ENCODE measurements at places on chromosomes 16 and 17. TPM values are rescaled to one million over a fixed set of nuclear protein-coding genes. Genes with fewer than 3 reads are reported as not detected.

DNA sequence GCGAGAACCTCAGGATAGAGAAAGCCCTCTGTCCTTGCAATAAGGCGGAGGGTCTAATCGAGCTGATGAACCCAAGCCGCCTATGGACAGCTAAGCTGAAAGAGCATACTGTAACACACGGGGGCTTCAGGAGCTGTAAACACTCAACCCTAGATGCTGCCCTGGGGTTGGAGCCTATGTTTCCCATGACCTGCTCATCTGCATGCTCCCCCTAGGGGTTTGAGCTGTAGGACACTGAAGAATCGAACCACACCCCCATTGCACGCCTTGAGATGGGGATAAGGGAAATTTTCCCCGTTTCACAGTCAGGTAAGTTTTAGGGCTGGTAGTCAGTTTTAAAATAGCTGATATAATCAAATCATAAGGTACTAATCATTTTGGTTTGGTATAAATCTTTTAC is 675.6 kb upstream of the CDH8 start:
- no peak for DNase-seq
- no peaks in the 10 kb centered on the region for H3K27me3 ChIP-seq
- H3K36me3 ChIP-seq, result no peaks in the 10 kb centered on the region
- no peak overlapping the region for H3K27ac ChIP-seq
- H3K4me3 ChIP-seq, result no peak overlapping the region

DNA sequence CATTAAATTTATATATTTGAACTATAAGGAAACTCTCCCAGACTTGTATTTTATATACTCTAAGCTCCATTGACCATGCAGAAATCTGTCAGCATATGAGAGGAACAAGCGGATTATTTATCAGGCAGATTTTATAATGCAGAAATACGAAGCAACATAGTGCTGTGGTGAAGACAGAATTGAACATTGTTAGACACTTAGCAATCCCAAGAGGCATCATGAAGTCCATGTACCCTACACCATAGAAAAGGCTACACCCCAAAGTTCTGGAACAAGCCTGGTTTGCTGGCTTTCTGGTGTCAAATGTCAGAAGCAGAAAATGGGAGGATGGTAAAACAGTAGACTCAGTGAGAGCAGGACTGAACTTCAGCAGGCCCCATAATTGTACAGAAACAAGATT is 241.1 kb downstream of the PRKCA start:
- DNase-seq, result no peak
- no peak overlapping the region for H3K27ac ChIP-seq
- no peak overlapping the region for H3K4me3 ChIP-seq

- DNase-seq, result no peak
- H3K4me3 ChIP-seq, result no peak overlapping the region
- H3K36me3 ChIP-seq, result no peaks in the 10 kb centered on the region
- H3K27me3 ChIP-seq, result no peaks in the 10 kb centered on the region
Measured at GRCh38 chr17:41367426-41368075, 2.1 kb downstream of the KRT33B start.

DNA sequence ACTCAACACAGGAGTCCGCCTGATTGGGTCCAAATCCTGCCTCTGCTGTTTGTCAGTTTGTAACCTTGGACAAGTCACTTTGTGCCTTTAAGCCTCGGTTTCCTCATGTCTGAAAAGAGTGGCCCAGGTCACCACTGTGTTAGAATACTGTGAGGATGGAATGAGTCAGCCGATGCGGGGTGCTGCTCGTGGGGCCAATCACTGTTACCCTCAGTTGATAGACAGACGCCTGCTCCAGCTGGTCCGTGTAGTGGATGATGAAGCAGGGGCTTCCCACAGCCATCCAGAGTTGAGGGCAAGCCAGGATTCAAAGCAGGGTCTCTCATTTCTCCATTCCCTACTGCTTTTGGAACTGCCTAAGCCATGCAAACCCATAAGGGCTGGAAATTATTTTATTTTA is 5.8 kb downstream of the FBXL19 start:
- H3K36me3 ChIP-seq, result peaks cover 25% of the 10 kb centered on the region
- no peak for DNase-seq
- H3K27ac ChIP-seq, result no peak overlapping the region
- no peak overlapping the region for H3K4me3 ChIP-seq

DNA sequence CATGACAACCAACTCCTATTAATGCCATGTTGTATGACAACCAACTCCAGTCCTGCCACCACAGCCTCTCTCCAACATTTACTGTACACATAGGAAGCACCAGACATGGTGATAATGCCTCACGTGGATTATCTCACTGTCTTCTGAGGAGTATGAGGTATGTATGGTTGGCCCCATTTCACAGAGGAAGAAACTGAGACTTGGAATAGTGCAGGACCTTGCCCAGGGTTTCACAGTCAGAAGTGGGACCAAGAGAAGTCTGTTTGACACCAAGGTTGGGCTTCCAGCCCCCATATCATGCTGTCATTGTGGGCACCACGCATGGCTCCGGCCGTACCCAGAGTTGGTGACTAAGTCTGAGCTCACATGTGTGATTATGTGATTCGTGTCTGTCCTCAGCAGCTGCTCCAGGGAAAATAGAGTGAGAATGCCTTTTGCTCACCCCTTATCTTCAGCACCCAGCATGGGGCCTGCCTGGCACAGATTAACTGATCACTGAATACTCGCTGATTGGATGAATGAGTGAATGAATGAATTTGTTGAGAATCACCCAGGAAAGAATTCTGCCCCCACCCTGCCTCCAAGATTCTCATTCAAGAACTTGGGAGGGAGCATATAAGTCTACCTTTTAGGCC is 204.1 kb upstream of the NLRP1 start:
- H3K36me3 ChIP-seq, result no peaks in the 10 kb centered on the region
- DNase-seq, result no peak
- H3K27ac ChIP-seq, result no peak overlapping the region
- H3K27me3 ChIP-seq, result no peaks in the 10 kb centered on the region
- peaks cover 28% of the 10 kb centered on the region for H3K4me1 ChIP-seq

GRCh38 chr17:4479340-4479981 is 19.2 kb upstream of the SPNS2 start:
- H3K27me3 ChIP-seq, result peaks cover 56% of the 10 kb centered on the region
- H3K4me1 ChIP-seq, result peaks cover 63% of the 10 kb centered on the region
- no peaks in the 10 kb centered on the region for H3K36me3 ChIP-seq
- H3K4me3 ChIP-seq, result no peak overlapping the region
- DNase-seq, result no peak

DNA sequence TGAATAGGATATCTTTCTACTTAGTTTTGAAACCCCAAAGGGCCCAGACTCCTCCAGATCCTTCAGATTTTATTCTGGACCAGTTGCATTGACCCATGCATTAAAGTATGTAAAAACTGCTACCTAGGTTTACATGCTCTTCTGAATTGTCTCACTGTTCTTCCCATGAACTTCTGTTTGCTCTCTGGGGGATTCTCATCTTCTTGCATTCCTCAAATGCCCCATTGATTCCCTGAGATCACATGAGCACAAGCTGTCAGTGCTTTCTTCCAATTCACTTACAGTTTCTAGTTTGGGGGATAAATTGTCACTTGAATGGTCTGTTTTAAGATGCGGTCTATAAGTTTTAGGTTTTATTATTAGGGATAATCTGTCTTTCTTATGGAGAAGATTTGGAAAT is 188.9 kb upstream of the KIF2B start:
- H3K36me3 ChIP-seq, result no peaks in the 10 kb centered on the region
- no peak overlapping the region for H3K4me3 ChIP-seq
- no peak overlapping the region for H3K27ac ChIP-seq
- no peaks in the 10 kb centered on the region for H3K4me1 ChIP-seq
- no peaks in the 10 kb centered on the region for H3K27me3 ChIP-seq
- no peak for DNase-seq

GRCh38 chr16:48197294-48197693 is 41.5 kb upstream of the ABCC12 start:
- no peak overlapping the region for H3K27ac ChIP-seq
- no peaks in the 10 kb centered on the region for H3K36me3 ChIP-seq
- no peak for DNase-seq
- no peak overlapping the region for H3K4me3 ChIP-seq
- peaks cover 36% of the 10 kb centered on the region for H3K4me1 ChIP-seq
- H3K27me3 ChIP-seq, result no peaks in the 10 kb centered on the region

The GLP2R gene
- total RNA-seq, result 1.4 TPM

The HNF1B gene
- 1.9 TPM for total RNA-seq

The HAP1 gene
- total RNA-seq, result 0.08 TPM

The CIITA gene
- total RNA-seq, result 0.09 TPM
